ENCODE measurements at places on chromosomes 2 and 18.

DNA sequence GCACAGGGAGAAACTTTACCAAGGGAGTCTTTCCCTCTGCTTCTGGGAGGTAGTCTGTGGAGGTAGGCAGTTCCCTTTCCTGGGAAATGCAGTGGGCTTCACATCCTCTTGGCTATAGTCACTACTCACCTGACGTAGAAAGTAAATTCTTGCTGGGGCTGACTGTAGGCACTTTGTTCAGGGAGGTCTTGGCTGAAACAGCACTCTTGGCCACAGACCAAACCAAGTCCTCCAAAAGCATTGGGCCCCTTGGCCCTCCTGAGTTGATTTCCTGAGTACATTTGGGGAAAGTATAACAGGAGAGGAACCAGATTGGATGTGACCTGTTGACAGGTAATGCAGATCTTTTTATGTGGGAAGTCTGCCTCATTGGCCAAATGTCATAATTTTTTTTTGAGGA, 108.9 kb downstream of the MGAT5 start:
- DNase-seq = no peak

GRCh38 chr2:229714080-229714735, at the start of gene DNER:
Gene DNER, minus strand, starts transcription at chr2:229714555. Its CDS starts 132 bp downstream, at chr2:229714423.
- no peak for DNase-seq

DNA sequence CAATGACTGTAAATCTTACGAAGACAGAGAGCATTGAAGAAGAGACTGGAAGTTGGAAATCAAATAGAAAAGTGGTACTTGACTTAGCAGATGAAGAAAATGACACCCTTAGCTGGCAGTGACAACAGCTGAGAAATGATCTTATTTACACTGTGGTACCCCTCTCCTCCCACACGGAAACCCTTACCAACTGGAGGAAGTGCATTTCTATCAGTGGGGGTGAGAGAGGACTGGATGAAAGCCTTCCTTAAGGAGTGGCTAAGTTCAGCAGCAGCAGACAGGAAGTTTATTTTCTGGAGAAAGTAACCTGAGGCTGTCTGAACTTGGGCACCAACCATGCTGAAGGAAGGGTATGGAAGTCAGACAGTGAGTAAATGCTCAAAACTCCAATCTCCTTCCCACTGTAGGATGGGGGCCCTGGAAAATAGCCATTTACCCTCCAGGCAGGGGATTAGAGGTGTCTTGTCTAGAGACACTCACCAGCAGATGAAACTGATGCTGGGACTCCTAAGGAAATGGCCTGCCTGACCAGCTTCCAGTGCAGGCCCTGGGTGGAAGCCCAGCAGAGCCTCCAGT, 160.2 kb upstream of the NCK2 start:
- DNase-seq = no peak

DNA sequence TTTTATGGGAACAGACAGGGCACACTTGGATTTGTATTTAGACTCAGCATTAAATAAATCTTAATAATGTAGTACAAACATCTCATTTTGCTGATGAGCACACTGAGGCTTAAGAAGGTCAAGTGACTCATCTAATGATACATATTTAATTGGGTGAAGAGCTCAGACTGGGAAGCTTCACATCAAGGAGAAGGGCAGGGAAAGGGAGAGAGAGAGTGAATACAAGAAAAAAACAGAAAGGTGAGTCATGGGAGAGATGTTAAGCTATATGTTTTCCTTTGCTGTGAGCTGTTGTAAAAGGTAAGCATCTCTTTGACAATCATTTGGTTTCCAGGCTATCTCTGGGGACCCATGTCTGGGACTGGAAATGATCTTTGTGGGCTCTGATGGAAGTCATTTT, 277.8 kb downstream of the SETBP1 start:
- DNase-seq = no peak

GRCh38 chr2:174873471-174873870, 109.2 kb upstream of the CHRNA1 start:
- DNase-seq = no peak

- peak; percentile 67 for DNase-seq
Measured at GRCh38 chr2:25521665-25522387, 151.6 kb downstream of the DTNB start.

DNA sequence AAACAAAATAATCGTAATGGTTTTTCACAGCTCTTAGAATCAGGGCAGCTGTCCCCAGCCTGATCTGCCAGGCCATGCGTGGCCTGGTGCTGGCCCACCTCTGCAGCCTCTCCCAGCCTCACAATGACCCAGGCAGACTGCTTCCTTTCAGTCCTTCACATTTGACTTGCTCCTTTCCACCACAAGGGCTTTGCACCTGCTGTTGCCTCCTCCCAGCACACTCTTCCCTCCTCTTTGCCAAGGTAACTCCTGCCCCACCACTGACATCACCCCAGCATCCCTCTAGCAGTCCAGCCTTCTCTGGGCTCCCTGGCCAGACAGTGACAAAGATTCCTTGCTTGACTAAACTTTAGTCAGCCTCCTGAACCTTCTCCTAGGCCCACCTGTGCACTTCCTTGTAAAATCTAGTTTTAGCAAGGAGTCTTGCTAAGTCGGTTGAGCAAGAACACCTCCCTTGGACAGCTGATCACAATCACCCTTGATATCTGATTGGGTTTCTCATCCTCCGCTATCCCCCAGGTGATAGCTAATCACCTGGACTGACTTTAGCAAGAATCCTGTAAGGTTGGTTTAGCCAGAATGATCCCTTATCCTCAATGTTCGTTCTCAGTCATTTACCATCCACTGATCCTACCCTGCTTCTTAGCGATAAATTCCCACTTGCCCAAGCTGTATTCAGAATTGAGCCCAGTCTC, 16.2 kb upstream of the RAB11FIP5 start:
- no peak for DNase-seq

DNA sequence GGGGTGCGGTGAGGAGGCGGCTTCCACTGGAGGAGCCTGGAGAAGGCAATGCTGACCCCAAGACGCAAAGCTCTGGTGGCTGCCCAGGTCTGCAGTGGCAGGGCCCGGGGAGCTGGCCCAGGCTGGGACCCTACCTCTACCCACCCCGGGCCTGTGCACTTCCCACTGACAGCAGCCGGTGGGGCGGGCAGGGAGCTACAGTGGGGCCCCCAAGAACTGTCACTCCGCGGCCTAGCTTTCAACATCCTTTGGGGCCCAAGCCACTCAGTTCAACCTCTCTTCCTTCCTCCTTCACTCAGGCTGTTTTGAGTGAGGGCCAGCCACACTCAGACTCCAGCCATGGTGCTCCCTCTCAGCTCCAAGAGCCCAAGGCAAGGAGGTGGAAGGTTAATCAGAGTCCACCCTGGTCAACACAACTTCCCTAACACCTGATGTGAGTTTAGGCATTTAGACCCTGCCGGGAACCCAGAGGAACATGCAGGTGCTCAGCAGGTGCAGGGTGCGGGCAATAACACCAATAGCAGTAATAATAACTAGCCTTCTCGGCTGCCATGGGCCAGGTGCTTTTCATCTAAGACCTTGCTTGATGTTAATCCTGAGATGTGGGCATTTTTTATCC, 93.6 kb downstream of the ZFP36L2 start:
- DNase-seq = no peak

DNA sequence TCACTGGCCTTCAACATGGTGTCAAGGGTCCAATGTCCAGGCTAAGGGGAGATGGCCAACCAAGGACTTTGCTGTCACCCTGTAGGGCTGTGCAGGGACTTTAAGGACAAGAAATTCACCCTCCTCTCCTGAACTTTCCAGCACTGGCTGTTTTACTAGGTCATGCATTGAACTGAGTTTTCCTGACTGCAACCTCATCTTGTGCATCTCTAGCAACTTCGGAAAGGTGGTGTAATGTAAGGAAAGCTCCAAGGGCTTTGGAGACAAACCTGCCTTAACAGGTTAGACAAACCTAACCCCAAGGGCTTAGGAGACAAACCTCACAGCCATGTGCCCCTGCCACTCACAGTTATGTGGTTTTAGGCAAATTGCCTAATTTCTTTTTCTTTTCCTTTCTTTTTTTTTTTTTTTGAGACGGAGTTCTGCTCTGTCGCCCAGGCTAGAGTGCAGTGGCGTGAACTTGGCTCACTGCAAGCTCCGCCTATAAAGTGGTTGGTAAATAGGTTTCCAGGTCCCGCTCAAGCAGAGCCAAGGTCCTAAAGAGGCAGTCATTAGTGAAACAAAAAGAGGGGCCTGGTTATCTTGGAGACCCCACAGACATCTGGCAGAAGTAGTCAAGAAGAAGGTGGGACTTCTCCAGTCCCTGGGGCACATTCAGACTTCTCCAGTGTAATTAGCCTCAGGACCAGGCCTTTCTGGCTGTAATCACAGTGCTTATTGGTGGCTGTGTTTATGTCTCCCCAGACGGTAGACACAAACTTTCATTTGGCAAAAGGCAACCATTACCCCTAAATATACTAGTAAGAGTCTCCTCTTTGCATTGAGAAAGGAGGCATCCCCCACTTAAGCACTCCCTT, 37.6 kb upstream of the PMAIP1 start:
- peak; percentile 50 for DNase-seq

DNA sequence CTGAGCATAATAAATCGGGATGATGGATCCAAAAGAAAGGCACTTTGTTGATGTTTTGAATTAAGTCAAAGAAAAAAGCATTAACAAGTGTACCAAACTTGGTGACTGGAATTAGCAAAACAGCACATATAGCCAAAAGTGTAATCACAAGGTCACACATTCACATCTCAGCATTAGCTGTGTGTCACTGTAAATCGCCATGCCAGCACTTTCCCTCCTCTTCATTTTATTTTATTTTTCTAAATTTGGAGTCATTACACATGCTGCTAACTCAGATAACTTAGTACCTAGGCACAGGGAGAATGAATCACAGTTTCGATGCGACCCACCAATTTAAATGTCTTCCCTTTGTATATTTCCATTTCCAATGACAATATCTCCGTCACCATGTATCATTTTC, 111.4 kb downstream of the CACNB4 start:
- DNase-seq = no peak

DNA sequence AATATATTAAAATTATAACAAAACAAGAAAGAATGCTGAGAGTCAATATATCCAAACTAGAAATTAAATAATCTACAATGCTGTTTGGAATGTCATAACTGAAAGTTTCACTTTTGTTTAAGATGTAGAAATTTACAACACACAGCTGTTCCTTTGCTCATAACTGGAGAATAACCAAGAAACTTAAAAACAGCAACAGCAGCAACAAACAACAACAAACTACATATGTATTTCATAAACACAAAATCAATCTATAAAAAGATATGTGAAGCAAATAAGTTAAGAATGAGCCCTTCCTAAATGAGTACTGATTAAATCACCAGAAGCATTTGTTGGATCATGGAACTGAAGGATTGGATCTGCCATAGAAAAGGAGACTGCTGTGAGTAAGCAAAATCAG, 456.5 kb upstream of the ZNF804A start:
- DNase-seq = no peak

GRCh38 chr2:15260196-15260595, 300.9 kb downstream of the NBAS start:
- DNase-seq = no peak

DNA sequence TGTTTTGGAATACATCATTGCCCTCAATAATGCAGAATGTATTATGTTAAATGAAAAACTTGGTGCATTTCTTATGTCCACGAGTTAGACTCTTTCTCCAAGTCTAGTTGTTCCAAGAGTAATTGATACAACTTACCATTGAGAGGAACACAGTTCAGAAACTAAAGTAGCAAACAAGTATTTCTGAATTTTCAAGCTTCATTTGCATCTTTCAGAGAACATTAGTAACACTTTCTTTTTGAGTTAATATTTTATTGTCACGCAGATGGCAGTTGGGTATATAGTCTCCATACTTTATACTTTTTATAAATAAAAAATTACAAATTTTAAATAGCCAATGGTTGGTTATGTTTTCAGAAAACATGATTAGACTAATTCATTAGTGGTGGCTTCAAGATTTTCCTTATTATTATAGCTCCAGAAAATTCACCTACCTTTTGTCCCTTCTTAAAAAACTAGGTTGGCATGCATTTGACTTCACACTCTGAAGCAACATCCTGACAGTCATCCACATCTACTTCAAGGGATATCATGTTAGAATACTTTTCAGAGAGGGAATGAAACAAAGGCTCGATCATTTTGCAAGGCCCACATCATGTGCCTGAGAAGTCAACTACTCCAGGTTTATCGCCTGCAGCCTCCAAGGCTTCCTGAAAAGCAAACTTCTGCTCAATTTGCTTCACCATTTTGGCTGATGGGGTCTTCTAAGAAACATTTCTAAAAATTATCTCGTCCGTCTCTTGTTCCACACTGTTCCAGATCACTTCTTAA, 29.9 kb downstream of the LYPD6B start:
- DNase-seq = no peak

DNA sequence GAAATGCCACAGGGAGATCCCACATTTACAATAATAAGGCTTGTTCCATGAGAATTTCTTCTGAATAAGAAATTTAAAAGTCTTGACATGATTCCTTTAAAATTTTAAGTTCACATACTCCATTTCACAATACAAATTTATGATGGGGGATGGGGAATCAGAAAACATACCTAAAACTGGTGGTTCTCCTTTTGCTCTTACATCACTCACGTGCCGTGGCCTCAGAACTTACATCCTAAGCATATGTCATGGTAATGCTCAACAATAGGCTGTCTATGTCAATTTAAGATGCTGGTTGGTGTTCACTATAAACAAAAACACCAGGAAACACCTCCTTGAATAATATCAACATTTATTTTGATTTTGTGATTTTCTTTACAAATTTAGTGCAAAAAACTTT, 12.8 kb downstream of the UPP2 start:
- DNase-seq = no peak

- DNase-seq = peak; percentile 88
Measured at GRCh38 chr2:86703704-86704361, 16.3 kb upstream of the RMND5A start.

GRCh38 chr2:20050104-20050645, 1.3 kb downstream of the LAPTM4A start:
- DNase-seq = peak; percentile 76

DNA sequence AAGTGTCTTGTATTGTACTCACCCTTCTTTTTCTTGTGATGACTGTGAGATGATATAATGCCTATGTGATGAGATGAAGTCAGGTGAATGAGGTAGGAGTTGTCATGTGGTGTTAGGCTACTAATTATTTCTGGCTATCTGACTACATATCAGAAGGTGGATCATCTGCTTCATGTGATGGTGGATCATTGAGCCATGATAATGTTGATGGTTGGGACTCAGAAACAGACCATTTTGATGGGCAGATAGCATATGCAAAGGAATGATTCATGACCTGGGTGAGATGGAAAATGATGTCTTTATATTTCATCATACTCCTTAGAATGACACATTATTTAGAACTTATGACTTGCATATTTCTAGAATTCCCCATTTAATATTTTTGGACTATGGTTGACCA, 19.5 kb downstream of the ANKRD30B start:
- DNase-seq = no peak
